ENCODE measurements at places on chromosomes 6 and 20. TPM values are rescaled to one million over a fixed set of nuclear protein-coding genes. Genes with fewer than 3 reads are reported as not detected.

GRCh38 chr6:157635388-157636244 is 187.4 kb upstream of the SNX9 start:
- H3K27ac ChIP-seq = no peak overlapping the region
- H3K4me3 ChIP-seq = no peak overlapping the region
- H3K36me3 ChIP-seq = no peaks in the 10 kb centered on the region
- no peak for DNase-seq

Gene ANKRD6
- total RNA-seq = 22.4 TPM

Gene LMBRD1
- 28.7 TPM for total RNA-seq

DNA sequence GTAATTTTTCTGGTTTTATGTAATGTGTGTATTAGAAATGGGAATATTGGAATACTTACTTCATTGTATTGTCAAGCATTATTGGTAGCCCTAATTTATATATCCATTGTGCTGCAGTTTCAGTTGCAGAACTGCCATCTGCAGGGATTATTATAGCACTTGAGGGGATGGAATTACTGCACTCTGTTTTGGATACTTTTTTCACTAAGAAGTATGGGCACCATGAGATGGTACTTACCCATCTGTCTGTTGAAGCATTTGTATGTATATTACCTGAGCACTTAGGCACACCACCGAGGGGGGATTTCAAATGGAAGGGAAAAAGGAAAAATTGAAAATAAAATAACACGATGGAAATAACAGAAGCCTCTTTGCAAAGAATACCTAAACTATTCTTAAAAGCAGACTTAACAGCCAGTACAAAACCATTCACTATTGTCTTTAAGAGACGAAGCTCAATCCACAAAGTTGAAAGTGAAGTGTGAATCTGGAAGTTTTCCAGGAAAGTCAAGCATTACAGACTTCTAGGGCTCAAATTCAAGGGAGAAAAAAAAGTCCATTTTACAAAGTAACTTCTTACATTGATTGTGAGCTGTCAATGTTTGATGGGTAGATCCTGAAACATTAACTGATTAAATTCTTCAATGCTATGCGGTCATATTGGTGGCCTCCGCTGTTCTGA is 318.7 kb downstream of the SOX4 start:
- peaks cover 2% of the 10 kb centered on the region for H3K36me3 ChIP-seq
- no peak for DNase-seq
- H3K27ac ChIP-seq = no peak overlapping the region
- H3K27me3 ChIP-seq = no peaks in the 10 kb centered on the region

GRCh38 chr6:108985301-108985700 is 109.3 kb downstream of the SESN1 start:
- no peaks in the 10 kb centered on the region for H3K4me1 ChIP-seq
- H3K4me3 ChIP-seq = no peak overlapping the region
- no peaks in the 10 kb centered on the region for H3K27me3 ChIP-seq
- no peak overlapping the region for H3K27ac ChIP-seq
- peaks cover 19% of the 10 kb centered on the region for H3K36me3 ChIP-seq

- H3K4me1 ChIP-seq = peaks cover 11% of the 10 kb centered on the region
- no peak overlapping the region for H3K4me3 ChIP-seq
- H3K36me3 ChIP-seq = no peaks in the 10 kb centered on the region
- no peak overlapping the region for H3K27ac ChIP-seq
Measured at GRCh38 chr6:6390849-6391602, 70.6 kb upstream of the F13A1 start.

Gene SNAI1
- total RNA-seq = 15.1 TPM

Gene PRDM13
- total RNA-seq = not detected

Gene XKR7
- not detected for total RNA-seq

DNA sequence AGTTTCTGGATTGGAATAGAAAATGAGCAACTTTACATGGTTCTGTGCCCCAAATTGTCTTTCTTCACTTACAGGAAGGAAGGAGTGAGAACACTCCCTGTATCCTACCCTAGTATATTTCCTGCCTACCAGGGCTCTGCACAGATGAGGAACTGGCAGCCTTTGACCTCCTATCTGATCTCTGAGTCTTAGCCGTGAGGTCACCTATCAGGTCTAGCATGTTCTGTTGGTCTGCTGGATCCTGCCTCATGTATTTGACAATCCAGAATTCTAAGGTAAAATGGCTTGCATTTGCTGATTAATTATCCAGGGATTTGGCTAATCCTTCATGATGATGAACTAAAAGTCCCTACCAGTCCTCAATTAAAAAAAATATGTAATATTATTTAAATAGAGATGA is 35.0 kb upstream of the TRAM2 start:
- no peak overlapping the region for H3K27ac ChIP-seq
- H3K36me3 ChIP-seq = no peaks in the 10 kb centered on the region
- H3K27me3 ChIP-seq = no peaks in the 10 kb centered on the region
- DNase-seq = no peak
- H3K4me3 ChIP-seq = no peak overlapping the region

Gene CCN5
- total RNA-seq = 1.6 TPM

Gene GMPR
- total RNA-seq = 11.5 TPM

Gene CLDN20
- total RNA-seq = not detected

DNA sequence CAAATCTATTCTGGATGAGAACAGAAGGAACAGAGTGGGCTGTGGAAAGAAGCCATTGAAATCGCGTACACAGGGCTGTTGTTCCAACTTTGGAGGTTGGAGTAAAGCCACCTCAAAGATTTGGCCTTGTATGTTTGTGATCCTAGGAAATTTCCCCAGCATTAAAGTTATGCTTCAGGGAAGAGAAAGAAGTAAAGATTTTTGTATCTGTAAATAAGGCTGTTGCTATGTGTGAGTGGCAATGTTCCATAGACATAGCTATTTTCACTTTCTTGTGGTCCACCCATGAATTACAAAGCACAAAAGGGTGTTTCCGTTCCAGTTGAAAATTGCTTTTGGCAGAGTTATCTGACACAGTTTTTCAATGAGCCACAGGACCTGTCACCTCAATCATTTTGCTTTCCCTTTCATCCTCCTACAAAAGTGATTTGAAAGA is 321.3 kb downstream of the TFAP2B start:
- no peak overlapping the region for H3K4me3 ChIP-seq
- no peak overlapping the region for H3K27ac ChIP-seq

Gene TMEM244
- total RNA-seq = not detected

- H3K4me3 ChIP-seq = no peak overlapping the region
- H3K4me1 ChIP-seq = peaks cover 6% of the 10 kb centered on the region
- DNase-seq = no peak
- H3K36me3 ChIP-seq = no peaks in the 10 kb centered on the region
- H3K27me3 ChIP-seq = no peaks in the 10 kb centered on the region
Measured at GRCh38 chr20:8808202-8808535, 260.7 kb upstream of the PLCB4 start.

GRCh38 chr20:44908987-44909871 is 631 bp upstream of the PABPC1L start:
- H3K27ac ChIP-seq = peak overlapping the region; percentile 58
- peaks cover 24% of the 10 kb centered on the region for H3K4me1 ChIP-seq
- H3K27me3 ChIP-seq = no peaks in the 10 kb centered on the region
- no peak for DNase-seq
- peaks cover 33% of the 10 kb centered on the region for H3K36me3 ChIP-seq

- no peak overlapping the region for H3K4me3 ChIP-seq
- no peak overlapping the region for H3K27ac ChIP-seq
- no peaks in the 10 kb centered on the region for H3K27me3 ChIP-seq
- H3K36me3 ChIP-seq = no peaks in the 10 kb centered on the region
- H3K4me1 ChIP-seq = peaks cover 18% of the 10 kb centered on the region
Measured at GRCh38 chr6:48813836-48814235, 649.2 kb downstream of the MMUT start.

DNA sequence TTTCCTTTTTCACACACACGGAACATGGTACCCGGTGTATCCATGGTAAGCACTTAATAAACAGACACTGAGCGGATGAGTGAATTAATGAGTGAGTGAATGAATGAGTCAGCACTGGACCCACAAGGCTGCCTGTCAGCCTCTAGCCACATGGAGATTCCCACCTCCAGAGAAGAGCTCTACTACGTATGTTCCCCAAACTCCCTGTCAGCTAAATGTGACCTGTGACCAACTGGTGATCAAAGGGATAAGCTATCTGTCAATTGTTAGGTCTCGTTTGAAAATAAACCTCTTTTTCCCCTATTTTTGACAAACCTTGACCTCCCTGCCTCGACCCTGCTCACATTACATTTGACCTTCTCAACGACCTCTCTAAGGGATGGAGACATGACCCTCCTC is 24.5 kb upstream of the TAF8 start:
- H3K27ac ChIP-seq = no peak overlapping the region
- H3K27me3 ChIP-seq = no peaks in the 10 kb centered on the region
- H3K4me3 ChIP-seq = no peak overlapping the region
- peaks cover 6% of the 10 kb centered on the region for H3K36me3 ChIP-seq
- H3K4me1 ChIP-seq = peaks cover 19% of the 10 kb centered on the region
- no peak for DNase-seq

DNA sequence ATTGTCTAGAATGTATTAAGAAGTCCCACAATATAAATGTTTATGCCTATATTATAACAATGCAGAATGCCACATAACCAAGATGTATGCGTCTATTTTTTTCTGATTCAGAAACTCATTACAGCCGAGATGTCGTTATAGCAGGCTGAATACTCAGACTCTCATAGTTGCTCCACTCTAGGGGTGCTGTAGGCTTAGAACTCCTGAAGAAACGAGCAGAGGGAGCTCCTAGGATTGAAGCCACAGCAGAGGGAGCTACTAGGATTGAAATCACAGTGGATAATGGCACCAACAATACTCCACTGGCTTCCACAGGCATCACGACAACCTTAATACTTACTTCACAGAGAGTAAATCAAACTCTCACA is 208.9 kb downstream of the KIF16B start:
- no peak overlapping the region for H3K4me3 ChIP-seq
- H3K27ac ChIP-seq = no peak overlapping the region
- H3K27me3 ChIP-seq = no peaks in the 10 kb centered on the region
- peaks cover 11% of the 10 kb centered on the region for H3K4me1 ChIP-seq
- peaks cover 12% of the 10 kb centered on the region for H3K36me3 ChIP-seq

DNA sequence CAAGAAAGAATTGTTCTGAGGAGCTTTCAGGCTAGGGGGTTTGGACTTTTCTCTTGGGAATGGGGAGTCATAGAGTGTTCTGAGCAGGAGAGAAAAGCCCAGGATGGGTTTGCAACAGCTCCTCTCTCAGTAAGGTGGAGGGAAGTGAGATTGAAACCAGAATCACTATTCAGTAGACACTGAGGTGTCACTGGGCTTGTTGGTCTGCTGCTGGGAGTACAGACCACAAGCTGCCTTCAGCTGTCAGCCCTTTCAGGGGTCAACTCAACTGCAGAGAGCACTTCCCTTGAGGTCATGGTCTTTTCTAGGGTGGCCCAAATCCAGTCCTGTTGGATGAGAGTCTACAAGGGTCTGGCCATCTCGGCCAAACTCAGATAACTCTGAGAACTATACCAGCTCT is 12.9 kb upstream of the FOXA2 start:
- DNase-seq = no peak
- no peaks in the 10 kb centered on the region for H3K36me3 ChIP-seq
- H3K27me3 ChIP-seq = peaks cover 26% of the 10 kb centered on the region
- H3K27ac ChIP-seq = no peak overlapping the region
- H3K4me3 ChIP-seq = no peak overlapping the region

Gene B3GALT4
- 9.2 TPM for total RNA-seq

Gene KIZ
- total RNA-seq = 13.8 TPM

- H3K36me3 ChIP-seq = no peaks in the 10 kb centered on the region
- peaks cover 8% of the 10 kb centered on the region for H3K4me1 ChIP-seq
- no peak overlapping the region for H3K27ac ChIP-seq
- no peaks in the 10 kb centered on the region for H3K27me3 ChIP-seq
Measured at GRCh38 chr20:1331101-1331500, 2.2 kb upstream of the SDCBP2 start.

Gene ADGRB3
- total RNA-seq = 1.5 TPM

Gene HLA-DQB1
- total RNA-seq = not detected

Gene LEMD2
- total RNA-seq = 60.1 TPM

- no peak for DNase-seq
- H3K36me3 ChIP-seq = no peaks in the 10 kb centered on the region
- no peak overlapping the region for H3K27ac ChIP-seq
- no peaks in the 10 kb centered on the region for H3K27me3 ChIP-seq
- H3K4me3 ChIP-seq = no peak overlapping the region
- no peaks in the 10 kb centered on the region for H3K4me1 ChIP-seq
Measured at GRCh38 chr20:19047040-19047950, 165.1 kb upstream of the SLC24A3 start.

GRCh38 chr20:11447371-11448100 is 470.2 kb upstream of the BTBD3 start:
- no peak overlapping the region for H3K4me3 ChIP-seq
- no peak overlapping the region for H3K27ac ChIP-seq

Gene SLC24A3
- total RNA-seq = not detected

- H3K27ac ChIP-seq = no peak overlapping the region
- no peaks in the 10 kb centered on the region for H3K36me3 ChIP-seq
- DNase-seq = no peak
- H3K4me1 ChIP-seq = no peaks in the 10 kb centered on the region
- peaks cover 61% of the 10 kb centered on the region for H3K27me3 ChIP-seq
Measured at GRCh38 chr6:44332585-44332984, 9.9 kb upstream of the SPATS1 start.

Measured in chondrocyte (in vitro differentiated cells).